ENCODE measurements at places on chromosomes 7 and 10.

GRCh38 chr10:98030093-98030821 lies at the start of gene CRTAC1:
Gene CRTAC1, minus strand, starts transcription at chr10:98030621. Its CDS starts 149 bp downstream, at chr10:98030472.
- no peak for DNase-seq

GRCh38 chr10:77106676-77107075 lies 530.9 kb downstream of the KCNMA1 start:
- DNase-seq = no peak

GRCh38 chr7:48112401-48113165 lies 23.5 kb downstream of the UPP1 start:
- peak; percentile 50 for DNase-seq

DNA sequence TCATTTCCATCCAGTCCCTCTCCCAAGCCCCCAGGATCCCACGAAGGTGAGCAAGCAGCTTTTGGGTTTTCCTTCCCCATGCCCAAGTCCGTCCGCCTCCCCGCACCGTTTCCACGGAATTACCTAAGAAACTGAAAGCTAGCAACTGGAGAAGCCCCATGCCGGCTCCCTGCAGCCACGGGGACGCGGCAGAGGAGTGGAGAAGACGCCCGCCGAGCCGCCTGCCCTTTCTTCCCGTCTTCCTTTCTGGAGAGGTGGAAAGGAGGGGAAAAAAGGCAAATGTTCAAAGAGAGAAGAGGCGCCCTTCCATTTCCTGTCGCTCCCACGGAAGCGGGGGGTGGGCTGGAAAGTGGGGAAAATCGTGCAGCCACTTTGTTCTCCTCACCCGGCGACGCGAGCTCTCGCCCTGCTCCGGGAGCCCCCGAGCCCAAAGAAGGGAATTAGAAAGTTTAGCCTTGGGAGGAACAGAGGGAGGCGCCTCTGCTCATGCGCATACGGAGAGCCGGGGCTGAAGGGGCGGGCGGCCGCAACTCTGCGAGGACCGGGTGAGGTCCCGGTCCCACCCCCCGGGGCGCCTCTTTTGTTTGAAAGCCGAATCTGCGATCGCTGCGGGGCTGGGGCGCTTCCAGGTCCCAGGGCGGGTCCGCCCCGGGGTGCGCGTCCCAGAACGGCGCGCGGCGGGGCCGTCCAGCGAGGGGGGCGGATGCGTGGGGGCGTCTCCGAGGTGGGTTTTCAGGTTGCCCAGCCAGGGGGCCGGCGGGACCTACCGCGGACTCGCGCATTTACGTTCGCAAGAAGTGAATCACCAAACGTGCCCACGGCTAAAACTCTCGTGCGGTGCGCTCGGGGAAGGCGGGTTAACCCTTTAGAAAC lies at the start of gene LAMB1:
TSS of gene LAMB1 (minus strand) at position 436 of the 873 bp plus-strand sequence. CDS start at position 160, 276 bp downstream.
- DNase-seq = peak; percentile 86

DNA sequence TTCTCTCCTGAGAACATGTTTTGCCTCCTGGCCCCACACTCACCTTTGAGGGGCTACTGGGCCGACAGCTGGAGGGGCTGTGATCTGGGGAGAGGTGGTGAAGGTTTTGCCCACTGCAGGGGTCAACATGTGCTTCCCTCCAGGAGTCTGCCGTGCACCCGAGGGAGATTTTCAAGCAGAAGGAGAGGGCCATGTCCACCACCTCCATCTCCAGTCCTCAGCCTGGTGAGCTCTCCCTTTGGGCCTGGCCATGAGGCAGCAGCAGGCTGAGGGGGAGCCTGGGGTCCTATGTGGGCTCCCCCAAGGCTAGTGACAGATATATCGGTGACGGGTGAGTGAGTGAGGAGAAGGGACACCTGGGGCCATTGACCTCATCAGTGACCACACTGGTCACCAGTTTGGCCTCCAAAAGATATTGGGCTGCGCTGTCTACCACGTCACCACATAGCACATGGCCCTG lies 6.6 kb downstream of the PGAM2 start:
- no peak for DNase-seq

DNA sequence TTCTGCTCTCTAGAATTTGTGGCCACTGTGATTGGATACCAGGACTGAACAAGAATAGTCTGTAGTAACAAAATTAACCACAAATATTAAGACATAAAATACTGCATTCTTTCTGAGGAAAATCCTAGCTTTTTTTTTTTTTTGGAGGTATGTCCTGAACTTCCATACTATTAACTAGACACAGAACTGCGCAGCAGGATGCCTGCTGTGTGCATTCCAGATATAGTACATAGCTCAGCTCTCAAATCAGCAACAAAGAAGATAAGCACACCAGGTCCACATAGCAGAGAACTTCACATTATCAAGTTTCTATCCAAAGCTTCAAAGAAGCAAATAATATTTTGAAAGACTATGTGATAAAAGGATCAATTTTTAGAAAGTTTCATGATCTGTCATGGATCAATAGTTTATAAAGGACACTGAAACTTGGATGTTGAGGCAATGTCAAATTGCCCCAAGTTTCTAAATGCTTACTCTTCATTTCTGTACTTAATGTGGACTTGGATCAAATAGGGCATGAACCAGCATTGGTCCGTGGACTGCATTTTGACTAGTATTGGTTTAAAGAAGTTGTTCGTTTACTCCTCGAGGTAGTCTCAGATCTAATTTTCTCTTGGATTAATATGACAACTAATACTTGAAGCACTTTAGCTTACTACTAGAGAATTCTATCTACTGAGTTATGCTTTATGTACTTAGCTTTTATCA lies 15.4 kb downstream of the NAMPT start:
- peak; percentile 86 for DNase-seq

GRCh38 chr10:133144771-133145170 lies 15.2 kb upstream of the KNDC1 start:
- DNase-seq = no peak

GRCh38 chr10:87760195-87760905 lies 57.7 kb downstream of the ATAD1 start:
- peak; percentile 73 for DNase-seq

DNA sequence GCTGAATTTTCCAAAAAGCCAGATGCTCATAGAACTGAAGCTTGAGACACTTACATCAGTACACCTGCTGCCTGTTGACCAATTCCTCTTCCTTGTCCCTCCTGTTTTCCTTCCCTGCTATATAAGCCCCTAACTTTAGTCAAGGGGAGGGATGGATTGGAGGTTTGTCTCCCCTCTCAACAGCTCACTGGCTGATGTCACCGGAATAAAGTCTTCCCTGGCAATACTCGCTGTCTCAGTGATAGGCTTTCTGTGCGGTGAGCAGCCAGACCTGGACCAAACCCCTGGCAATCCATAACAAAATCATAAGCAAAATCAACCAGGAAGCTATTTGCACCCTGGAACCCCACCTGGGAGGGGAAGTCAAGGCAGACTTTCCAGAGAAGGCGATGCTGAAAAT lies 929 bp upstream of the IRF5 start:
- DNase-seq = no peak

DNA sequence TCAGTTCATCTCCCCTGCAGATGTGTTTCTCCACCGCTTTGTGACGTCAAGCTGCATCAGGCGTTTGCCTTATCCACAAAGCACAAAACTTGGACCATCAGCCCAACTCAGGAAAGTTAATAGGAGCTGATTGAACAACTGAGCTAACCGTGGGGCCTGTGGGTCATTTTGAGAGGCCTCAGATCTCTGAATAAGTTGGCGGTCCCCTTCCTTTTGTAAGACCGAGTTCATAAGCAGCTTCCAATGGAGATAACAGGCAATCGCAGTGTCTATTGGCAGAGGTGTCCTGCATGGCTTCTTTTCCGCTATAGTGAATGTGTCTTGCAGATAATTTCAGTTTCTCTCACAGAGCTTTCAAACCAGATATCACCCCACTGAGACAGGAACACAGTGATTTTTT lies 154.0 kb downstream of the SORCS1 start:
- DNase-seq = no peak

DNA sequence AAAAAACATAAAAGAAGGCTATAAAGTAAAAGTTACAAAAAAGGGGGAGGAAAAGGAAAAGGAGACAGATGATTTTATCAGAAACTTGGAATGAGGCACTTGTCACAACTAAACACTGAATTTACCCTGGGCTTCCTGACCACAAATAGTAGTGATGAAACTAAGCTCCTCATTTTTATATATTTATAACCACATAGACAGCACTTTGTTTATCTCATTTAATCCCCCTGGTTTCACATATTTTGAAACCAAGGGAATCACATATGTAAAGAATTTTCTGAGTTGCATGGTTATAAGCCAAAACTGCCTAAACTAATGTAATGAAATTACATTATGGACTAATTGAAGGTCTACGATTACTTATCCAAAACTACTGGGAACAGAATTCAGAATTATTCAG lies 39.6 kb upstream of the MET start:
- DNase-seq = peak; percentile 18

- no peak for DNase-seq
These were observed 422.3 kb upstream of the AKR1E2 start for GRCh38 chr10:4403638-4404252.

- DNase-seq = no peak
These were observed 32.1 kb downstream of the ASB4 start for GRCh38 chr7:95517870-95518269.

- no peak for DNase-seq
These were observed 7.1 kb downstream of the ARPC1B start for GRCh38 chr7:99381664-99382075.

GRCh38 chr7:129197771-129198170 lies 9.3 kb downstream of the SMO start:
- DNase-seq = no peak

DNA sequence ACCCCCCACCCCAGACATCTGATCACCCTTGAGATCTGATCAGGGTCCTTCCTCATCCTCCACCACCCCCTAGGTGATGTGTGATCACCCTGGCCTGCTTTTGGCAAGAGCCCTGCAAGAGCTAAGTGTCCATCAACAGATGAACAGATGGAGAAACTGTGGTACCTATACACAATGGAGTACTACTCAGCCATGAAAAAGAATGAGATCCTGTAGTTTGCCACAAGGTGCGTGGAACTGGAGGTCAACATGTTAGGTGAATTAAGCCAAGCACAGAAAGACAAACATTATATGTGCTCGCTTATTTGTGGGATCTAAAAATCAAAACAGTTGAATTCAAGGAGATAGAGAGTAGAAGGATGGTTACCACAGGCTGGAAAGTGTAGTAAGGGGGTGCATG lies 209.1 kb downstream of the USP6NL start:
- DNase-seq = no peak

DNA sequence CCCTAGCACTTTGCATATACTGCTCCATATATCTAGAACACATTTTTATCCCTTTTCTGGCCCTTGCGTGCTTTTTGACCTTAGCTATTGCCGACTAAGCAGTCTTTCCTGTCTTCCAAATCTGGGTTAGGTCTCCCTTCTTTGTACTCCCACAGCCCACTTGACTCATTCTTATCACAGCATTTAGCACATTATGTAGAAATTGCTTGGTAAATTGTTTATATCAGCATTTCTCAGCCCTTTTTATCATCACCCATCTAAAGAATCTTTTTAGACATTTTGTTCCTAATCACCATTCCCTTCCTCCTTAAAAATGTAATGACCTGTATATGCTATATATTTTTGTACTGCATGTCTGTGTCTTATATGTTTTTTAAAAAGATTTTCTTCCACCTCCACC lies 101.7 kb downstream of the SDHAF3 start:
- no peak for DNase-seq

GRCh38 chr10:27373566-27374160 lies 130.4 kb upstream of the RAB18 start:
- DNase-seq = no peak

GRCh38 chr7:87445897-87446296 lies 29.6 kb downstream of the ABCB4 start:
- DNase-seq = no peak

GRCh38 chr10:59870152-59870551 lies 36.2 kb downstream of the CCDC6 start:
- no peak for DNase-seq

- no peak for DNase-seq
These were observed 552.3 kb downstream of the PTPRN2 start for GRCh38 chr7:158035343-158035742.

DNA sequence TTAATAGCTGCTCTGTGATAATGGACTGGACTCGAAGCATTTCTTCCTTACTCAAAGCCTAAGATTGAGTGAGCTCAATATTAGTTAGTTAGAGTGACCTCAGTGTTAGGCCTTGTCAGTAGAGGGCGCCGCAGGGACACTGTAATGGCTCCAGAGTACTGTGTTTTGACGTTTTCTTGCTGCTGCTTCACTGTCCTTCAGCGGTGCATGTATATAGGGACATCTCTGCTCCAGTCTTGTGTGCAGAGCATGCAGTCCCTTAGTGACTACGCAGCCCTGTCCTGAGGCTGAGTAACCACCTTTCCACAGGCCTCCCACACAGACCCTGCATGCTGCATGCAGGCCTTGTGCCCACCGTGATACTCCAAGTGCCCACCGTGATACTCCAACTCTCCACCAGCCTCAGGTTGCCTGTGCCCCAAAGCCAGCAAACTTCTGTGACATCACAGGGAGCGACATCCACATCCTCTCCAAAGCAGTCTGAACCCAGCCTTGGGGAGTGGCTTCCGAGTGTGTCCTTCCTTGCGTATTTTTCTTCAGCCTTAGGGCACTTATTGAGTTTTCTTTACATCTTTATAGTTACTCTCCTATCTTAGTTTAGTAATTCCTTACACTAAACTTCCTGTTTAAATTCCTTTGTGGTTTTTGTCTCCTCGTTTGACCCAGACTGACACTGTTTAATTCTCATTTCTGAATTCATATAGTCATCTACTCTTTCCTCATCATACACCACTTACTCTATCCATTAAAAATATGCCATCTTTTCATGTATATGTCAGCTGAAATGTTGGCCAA lies 118.2 kb downstream of the JAZF1 start:
- DNase-seq = peak; percentile 82

DNA sequence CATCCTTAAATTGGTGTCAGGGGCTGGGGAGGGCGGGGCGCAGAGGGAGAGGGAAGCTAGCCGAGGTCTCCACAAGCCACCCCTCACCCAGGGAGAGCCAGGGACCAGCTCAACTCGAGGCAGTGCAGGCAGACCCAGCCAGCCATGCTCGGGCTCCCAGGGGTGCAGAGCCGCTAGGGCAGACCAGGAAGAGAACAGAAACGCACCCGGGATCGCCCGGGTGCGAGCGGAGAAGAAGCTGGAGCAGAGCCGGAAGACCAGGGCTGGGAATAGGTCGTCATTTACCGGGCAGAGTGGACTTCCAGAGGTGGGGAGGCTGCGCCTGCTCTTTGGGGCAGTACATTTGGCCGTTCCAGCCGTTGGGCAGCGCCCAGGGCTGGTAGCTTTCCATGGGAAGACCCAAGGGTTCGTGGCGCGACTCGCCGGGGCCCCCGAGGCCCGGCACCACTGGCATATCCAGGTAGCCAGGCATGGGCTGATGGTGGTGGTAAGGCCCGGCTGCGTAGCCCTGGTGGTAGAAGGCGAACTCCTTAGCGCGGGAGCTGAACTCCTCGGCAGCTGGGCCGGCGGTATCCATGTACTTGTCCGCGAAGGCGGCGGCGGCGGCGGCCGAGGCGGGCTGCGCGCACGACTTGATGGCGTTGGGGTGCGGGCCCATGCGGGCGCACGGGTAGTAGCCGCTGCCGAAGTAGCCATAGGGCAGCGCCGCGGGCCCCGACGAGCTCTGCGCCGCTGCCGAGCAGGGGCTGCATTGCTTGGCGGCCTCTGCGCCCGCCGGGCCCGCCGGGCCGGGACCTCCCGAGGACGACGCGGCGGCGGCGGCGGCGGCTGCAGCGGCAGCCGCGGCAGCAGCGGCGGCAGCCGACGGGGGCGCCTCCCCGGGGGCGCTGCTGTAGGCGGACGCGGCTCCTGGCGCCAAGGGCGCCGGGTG lies 755 bp downstream of the HOXA13 start:
- peak; percentile 5 for DNase-seq

- peak; percentile 85 for DNase-seq
These were observed 23.3 kb upstream of the SMARCD3 start for GRCh38 chr7:151271699-151272355.

- DNase-seq = no peak
These were observed 80.2 kb upstream of the NEBL start for GRCh38 chr10:20977300-20977699.

All from choroid plexus epithelial cell (primary cell).